HuH-7 (cell line): ENCODE measurements at places on chromosomes 3 and 15.

DNA sequence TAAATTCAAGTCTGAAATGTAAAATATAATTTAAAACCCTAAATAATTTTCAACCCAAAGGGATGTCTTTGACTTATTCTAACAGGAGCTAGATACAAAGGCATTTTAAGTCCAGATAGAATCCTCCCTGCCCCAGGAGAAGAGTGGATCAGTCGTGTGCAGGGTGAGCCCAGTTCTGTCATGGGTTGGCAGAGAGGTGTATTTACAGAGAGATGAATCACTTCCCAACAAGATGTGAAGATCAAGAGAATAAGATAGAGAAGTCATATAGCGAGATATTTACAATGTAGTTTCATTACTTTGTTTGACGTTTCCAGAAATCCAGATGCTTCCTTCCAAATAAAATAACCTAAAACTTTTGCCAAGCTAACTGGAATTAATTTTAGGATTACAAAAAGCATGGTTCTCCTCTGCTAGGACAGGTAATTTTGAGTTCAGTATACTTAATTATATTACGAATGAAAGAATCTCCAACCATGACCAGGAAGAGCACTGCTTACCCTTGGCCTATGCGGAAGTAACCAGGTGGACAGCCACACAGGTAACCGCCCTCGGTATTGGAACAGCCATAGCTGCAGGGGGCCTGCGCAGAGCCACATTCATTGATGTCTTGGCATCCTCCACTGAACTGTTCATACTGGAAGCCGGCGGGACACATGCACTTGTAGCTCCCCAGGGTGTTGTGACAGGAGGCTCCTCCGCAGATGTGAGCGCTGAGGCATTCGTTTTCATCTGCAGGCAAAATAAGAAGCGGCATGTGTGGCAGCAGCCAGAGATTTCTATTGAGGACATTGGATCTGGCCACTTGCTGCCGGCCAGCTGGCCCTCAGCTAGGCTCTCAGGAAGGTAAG is 84.0 kb downstream of the DUT start:
- DNase-seq: no peak

DNA sequence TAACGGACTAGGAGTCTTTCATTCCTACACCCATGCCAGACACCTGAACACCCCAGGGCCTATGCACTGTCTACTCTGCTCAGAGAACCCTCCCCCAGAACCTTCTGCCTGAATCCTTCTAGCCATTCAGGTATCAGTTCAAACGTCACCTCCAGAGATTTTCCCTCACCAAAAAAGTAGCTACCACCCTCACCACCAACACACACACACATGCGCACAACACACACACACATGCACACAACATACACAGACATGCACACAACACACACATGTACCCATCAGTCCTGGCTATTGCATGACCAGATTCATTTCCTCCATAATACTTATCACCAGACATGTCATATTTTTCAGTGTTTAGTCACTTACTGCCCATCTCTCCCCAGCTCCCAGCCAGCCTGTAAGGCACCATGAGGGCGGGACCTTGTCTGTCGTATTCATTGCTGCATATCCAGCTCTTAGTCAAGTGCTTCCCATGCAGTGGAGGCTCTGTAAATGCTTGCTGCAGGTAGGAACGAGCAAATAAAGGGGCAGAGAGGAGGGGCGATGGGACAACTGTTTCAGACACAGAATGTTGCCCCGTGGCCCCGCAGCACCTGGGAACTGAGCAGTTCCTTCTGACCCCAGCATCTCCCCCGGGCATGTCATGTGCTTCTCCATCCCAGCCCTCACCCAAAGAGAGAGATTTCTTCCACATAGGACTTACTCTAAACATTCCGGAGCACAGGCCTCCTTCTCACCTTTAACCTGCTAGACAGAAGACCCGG is 29.2 kb downstream of the XXYLT1 start:
- no peak for DNase-seq

GRCh38 chr15:90654233-90655136 is 62.7 kb upstream of the BLM start:
- DNase-seq: no peak

DNA sequence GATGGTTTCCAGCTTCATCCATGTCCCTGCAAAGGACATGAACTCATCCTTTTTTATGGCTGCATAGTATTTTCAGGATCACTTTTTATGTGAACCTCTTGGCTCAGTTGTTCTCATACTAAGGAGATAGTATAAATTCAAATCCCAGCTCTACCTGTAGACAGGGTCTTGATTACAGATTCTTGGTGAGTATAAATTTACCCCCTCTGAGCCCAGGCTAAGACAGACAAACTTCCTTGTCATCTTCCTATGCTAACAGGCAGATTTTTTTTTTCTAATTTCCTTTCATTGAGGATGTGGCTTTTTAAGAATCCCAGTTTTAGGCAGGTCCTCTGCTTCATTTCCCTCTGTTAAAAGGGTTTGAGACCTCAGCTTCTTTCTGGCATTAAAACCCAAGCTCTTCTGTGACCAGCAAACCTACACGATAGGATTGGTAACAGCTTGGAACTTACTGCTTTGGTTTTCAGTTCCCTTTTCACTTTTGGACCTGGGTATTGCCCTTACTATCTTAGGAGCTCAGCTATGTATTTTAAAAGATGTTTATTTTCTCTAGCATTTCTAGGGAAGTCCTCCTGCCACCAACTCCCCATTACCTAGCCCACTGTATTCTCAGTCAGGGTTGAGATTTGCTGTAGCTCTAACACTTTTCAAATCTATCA is 72.5 kb downstream of the VPS8 start:
- DNase-seq: no peak

GRCh38 chr15:69061414-69061842 is 46.9 kb downstream of the NOX5 start:
- DNase-seq: no peak

DNA sequence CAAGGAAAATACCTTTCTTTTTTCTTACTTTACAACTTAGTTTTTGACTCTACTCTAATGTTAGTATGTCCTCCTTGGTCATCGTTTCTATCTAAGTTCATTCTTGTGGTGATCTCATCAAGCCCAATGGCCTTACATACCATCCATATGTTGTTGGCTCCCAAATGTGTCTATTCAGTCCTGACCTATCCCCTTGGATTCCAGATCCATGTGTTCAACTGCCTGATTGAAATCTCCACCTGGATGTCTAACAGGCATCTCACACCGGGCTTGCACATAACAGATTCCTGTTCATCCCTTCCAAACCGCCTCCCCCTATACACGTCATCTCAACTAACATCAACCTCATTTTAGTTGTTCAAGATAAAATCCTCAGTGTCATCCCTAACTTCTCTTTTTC is 382.6 kb downstream of the SOX2 start:
- no peak for DNase-seq

- no peak for DNase-seq
Observed at GRCh38 chr15:91678003-91678402, 175.5 kb upstream of the SLCO3A1 start.

- no peak for DNase-seq
Observed at GRCh38 chr3:134622806-134623365, 27.9 kb downstream of the KY start.

GRCh38 chr3:119173325-119173724 is at the start of gene UPK1B:
TSS of gene UPK1B (plus strand) at chr3:119173598. CDS start at chr3:119186742, 13,144 bp downstream.
- no peak for DNase-seq

- DNase-seq: peak; percentile 60
Observed at GRCh38 chr15:42490671-42491538, at the start of gene ZNF106. TSS of gene ZNF106 (minus strand) at chr15:42491141. CDS start at chr15:42472289, 18,852 bp downstream.

GRCh38 chr15:56528136-56528535 is 63.2 kb upstream of the MNS1 start:
- no peak for DNase-seq

DNA sequence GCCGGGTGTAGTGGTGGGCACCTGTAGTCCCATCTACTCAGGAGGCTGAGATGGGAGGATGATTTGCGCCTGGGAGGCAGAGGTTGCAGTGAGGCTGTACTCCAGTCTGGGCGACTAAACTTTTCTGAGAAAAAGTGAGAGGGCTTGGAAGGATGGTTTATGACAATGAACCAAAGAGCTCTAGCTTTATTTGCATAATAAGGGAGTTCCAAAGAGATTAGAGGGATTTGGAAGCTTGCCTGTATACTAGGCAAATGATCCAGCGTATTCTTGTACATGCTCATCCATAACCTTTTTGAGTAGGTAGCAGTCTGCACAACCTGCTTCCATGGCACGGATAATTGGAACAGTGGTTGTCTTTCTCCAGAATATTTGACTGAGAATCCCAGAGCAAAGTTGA is 251.1 kb downstream of the CHL1 start:
- DNase-seq: no peak

DNA sequence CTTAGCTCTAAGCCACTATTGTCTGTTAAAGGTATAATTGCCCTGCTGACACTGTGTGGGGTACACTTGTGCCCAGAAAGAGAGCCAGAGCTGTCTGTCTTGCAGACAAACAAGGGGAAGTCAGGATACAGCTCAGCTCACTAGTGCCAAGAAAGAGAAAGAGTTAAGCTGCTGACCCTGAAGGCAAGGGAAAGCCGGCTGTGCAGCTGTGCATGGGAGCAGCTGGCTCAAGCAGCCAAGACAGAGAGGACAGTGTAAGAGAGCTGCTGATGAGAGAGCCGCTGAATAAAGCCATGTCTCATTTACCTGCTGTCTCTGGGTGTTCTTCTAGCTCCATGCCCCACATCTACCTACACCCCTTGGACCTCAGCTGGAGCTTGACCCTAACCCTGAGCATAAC is 428.1 kb upstream of the NAALADL2 start:
- DNase-seq: no peak

- no peak for DNase-seq
Observed at GRCh38 chr3:62920466-62920784, 45.2 kb upstream of the CADPS start.

DNA sequence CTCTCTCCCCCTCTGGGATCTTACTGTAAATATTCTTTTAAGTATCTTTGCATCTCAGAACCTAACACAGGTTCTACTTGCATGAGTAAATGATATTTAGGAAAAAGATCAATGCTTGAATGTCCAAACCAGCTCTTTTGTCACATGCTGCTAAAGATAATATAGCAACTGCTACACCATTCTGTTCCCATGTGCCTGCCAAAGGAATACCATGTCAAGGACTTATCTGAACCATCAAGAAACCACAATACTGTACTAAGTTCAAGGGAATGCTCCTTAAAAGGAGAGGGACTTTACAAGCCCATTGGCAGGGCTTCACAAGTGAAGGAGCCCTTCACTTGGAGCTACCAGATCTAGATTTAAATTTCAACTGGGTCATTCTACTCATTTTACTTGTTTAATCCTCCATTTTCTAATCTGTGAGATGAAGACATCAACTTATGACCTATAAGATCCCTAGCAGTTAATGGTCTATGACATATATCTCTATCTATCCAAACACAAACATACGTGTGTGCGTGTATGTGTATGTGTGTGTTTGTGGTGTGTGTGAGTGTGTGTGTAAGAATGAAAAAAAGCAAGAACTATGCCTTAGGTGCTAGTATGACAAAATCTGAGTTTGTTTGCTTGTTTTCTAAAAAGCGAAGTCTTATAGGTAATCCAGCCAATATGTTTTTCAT is 13.0 kb upstream of the SEC62 start:
- no peak for DNase-seq

- no peak for DNase-seq
Observed at GRCh38 chr15:83657549-83657948, 3.6 kb downstream of the ADAMTSL3 start.

- no peak for DNase-seq
Observed at GRCh38 chr15:90309020-90309419, 43.1 kb upstream of the ZNF774 start.

DNA sequence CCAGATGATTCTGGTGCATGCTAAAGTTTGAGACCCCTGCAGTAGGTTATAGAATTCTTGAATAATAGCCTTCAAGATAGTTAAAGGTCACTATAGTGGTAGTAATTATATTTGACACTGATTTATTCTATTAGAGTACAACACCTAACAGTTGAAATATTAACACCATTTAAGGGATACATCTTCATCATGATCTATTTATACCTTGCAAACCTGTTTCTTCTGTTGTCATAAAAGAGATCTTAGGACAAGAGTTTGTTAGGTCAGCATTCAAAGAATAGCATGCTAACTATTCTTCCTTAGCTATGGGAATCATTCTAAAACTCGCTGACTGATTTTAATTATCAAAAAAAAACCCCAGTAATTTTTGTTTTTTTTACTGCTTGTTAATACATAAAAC is 46.5 kb downstream of the TSC22D2 start:
- DNase-seq: no peak

DNA sequence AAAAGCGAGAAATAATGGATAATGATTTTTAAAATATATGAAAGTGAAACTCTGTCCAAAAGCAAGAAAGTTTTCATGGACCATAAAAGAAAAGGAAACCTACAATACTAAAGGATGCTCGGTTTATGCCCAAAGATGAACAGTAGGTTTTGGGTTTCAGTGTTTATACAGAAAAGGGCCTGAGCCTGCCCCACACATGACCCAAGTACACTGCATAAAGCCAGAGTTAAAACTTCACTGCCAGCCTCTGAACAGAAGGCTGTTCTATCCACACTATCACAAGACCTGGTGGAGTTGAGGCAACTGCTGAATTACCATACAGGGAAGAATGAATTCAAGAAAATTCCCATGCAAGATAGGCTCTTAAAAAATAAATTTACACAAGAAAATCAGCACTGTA is 165.2 kb downstream of the MECOM start:
- no peak for DNase-seq

DNA sequence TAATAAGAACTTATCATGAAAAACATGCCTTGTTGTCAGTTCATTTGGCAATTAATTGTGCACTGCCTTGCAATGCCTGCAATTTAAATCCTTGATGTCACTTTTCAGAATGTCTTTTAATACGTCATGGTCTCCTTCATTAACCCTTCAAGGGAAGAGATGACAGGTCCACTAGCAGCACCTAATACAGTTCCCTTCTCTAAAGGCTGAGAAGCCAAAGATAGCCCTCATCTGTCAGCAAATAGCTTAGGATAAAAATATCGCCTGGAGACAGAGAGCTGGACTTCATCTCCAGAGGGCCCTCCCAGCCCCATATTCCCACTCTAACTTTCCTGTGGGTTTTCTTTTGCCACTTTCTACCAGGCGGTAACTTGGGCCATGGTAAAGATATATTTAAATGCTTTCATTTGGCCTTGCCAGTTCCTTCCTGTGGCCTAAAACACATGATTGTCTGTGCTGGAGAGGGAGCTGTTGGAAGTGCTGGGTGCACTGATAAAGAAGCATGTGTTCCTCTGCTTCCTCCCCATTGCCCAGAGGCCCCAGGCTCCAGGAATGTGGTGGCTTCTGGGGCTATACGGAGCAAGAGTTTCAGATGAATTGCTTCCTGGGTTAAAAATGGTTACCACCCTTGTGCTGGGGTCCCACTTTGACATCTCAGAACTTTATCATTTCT is 76.3 kb upstream of the UMPS start:
- DNase-seq: no peak

DNA sequence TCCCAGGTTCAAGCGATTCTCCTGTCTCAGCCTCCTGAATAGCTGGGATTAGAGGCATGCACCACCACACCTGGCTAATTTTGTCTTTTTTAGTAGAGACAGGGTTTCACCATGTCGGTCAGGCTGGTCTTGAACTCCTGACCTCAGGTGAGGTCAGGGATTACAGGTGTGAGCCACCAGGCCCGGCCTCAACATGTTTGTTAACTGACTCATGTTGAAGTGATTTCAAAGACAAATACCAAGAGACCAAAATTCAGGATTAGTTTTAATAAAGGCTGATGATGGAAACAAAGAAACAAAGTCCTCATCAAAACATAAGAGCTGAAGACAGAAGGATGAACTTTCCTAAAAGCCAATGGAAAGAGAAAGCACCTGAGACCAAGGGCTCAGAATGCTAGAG is 36.5 kb downstream of the SLC12A6 start:
- DNase-seq: no peak

- DNase-seq: no peak
Observed at GRCh38 chr3:21509731-21510470, 241.1 kb downstream of the ZNF385D start.
